ENCODE measurements at places on chromosomes 11 and 22. TPM values are rescaled to one million over a fixed set of nuclear protein-coding genes. Genes with fewer than 3 reads are reported as not detected.

The P2RY2 gene
- total RNA-seq: not detected

DNA sequence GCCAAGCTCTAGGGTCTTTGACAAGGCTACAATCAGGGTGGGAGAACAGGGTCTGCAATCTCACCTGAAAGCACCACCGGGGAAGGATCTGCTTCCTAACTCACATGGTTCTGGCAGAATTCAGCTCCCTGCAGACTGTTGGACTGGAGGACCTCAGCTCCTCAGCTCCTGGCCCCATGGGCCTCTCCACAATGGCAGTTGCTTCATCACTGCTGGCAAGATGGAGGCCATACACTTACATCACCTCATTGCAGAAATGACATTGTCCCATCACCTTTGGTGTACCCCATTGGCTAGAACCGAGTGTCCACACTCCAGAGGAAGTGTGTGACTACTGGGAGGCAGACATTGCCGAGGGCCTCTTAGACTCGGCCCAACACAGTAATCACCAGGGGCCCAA is 20.9 kb upstream of the MPPED1 start:
- DNase-seq: no peak

GRCh38 chr11:109298865-109299264 is 123.1 kb upstream of the C11orf87 start:
- no peak for DNase-seq

DNA sequence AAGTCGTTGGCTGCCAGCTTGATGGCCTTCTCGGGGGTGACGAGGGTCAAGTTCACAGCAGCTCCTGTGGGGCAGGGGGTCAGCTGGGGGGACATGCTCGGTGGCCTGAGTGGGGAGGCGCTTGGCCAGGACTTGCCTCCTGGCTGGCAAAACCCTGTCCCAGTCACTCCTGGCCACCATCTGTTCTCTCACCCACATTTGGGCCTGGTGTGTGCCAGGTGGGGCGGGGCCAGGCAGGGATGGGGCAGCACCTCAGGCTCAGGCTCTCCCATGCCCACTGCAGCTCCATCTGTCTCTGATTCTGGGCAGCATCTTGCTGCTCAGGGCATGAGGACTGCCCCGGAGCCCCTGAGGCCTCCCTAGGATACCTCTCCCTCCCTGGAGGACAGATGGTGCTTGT is 3.7 kb upstream of the CEND1 start:
- no peak for DNase-seq

The BARX2 gene
- not detected for total RNA-seq

DNA sequence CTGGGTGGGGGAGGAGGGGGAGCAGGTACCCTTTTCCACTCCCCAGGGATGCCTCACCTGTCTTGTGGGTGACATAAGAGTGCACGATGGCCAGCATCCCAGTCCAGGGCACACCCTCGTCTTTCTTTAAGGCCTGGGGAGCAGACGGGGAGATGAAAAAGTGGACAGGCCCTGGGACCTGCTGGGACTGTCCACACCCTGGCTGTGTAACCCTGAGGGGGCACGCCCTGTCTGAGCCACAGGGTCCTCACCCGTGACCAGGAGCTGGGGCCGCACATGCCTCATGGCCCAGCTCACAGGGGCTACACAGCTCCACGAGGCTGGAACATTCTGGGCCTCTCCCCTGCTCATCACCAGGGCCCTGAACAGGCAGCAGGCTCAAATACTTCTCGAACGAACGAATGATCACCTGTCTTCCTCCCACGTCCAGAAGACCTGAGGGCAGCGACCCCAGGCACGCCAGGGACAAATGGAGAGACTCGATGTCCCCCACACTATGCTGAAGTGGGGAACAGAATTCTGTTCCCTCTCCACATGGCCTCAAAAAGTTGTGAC is 123.9 kb downstream of the PHF21B start:
- no peak for DNase-seq

GRCh38 chr22:31583861-31584485 is 78.0 kb downstream of the PISD start:
- DNase-seq: no peak
